Ovary (tissue), 10 donors: ENCODE measurements at places on chromosomes 5 and 9. TPM values are rescaled to one million over a fixed set of nuclear protein-coding genes. Genes with fewer than 3 reads are reported as not detected.

GRCh38 chr9:28155067-28155466 lies 581.8 kb upstream of the C9orf72 start:
- H3K4me3 ChIP-seq = no peak overlapping the region
- H3K27ac ChIP-seq = no peak overlapping the region
- no peak for DNase-seq
- no peaks in the 10 kb centered on the region for H3K36me3 ChIP-seq
- no peaks in the 10 kb centered on the region for H3K27me3 ChIP-seq

DNA sequence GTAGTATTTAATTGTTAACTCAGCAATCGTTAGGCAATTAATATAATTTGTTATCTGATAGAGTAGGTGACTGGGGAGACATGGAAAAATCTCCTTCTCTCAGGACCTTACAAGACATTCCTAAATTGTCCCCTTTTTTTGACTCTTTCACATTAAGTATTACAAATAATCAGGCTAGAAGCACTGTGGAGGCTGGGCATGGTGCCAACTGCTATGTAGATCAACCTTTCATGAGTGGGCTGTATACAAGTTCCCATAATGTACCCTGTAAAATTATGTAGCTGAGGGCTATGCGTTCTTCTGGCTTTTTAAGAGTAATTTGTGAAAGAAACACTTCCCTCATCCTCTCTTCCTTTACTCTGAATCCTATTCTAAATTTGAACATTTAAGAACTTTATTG lies 140.2 kb downstream of the NFIB start:
- H3K4me1 ChIP-seq = no peaks in the 10 kb centered on the region
- no peaks in the 10 kb centered on the region for H3K27me3 ChIP-seq
- no peak overlapping the region for H3K27ac ChIP-seq
- no peak for DNase-seq
- no peaks in the 10 kb centered on the region for H3K36me3 ChIP-seq
- no peak overlapping the region for H3K4me3 ChIP-seq

- no peaks in the 10 kb centered on the region for H3K36me3 ChIP-seq
- no peak overlapping the region for H3K4me3 ChIP-seq
- no peak for DNase-seq
- no peaks in the 10 kb centered on the region for H3K27me3 ChIP-seq
These were observed 445.0 kb upstream of the KIF2A start for GRCh38 chr5:61860978-61861377.

DNA sequence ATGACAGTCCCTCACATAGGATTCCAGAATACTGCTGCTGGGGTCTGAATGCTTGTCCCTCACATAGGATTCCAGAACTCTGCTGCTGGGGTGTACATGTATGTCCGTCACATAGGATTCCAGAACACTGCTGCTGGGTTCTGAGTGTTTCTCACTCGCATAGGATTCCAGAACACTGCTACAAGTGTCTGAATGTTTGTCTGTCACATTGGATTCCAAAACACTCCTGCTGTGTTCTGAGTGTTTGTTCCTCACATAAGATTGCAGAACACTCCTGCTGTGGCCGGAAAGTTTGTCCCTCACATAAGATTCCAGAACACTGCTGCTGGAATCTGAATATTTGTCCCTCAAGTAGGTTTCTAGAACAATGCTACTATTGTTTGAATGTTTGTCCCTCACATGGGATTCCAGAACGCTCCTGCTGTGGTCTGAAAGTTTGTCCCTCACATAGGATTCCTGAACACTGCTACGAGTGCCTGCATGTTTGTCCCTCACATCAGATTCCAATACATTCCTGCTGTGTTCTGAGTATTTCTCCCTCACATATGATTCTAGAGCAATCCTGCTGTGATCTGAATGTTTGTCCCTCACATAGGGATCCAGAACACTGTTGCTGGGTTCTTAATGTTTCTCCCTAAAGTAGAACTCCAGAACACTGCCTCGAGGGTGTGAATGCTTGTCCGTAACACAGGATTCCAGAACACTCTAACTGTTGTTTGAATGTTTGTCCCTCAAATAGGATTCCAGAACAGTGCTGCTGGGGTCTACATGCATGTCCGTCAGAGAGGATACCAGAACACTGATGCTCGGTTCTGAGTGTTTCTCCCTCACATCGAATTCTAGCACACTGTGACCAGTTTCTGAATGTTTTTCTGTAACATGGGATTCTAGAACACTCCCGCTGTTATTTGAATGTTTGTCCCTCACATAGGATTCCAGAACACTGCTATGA lies 200.4 kb downstream of the FOXD4L6 start:
- H3K4me1 ChIP-seq = no peaks in the 10 kb centered on the region
- no peak overlapping the region for H3K4me3 ChIP-seq
- no peaks in the 10 kb centered on the region for H3K36me3 ChIP-seq
- no peaks in the 10 kb centered on the region for H3K27me3 ChIP-seq
- no peak overlapping the region for H3K27ac ChIP-seq

The IRX4 gene
- polyA plus RNA-seq = not detected

The MCC gene
- 29.8 TPM for polyA plus RNA-seq

The CENPH gene
- 9.6 TPM for polyA plus RNA-seq
